ENCODE measurements at places on chromosomes 7 and 10.

DNA sequence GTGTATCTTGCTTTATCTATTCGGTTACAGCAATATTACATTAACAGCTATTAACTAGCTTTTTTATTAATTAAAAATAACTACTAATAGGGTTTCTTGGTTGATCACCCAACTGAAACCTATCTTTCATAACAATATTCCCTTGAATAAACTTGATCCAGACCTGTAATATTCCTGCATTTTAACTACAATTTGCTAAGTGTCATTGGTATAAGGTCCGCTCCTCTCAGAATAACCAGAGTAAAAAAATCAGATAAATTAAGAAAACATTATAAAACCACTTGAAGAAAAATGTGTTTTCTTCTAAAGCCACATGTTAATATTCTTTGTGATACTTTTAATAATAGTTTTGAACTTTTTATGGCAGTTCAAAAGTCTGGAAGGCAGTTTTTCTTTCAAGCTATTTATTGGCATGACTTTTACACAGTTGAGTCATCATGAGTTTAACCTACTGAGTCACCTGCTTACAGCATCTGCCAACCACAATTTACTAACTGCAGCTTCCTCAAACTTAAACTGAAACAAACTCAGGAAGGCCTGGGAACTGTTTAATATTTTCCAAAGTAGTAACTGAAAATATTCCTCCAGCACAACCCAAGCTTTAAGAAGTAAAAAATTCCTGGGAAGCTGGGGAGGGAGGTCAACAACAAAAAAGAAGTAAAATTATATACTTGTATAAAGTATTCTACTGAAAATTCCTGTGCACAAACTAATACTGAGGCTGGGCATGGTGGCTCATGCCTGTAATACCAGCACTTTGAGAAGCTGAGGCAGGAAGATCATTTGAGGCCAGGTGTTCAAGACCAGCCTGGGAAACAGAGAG, 103.2 kb downstream of the NRBF2 start:
- DNase-seq, result no peak

DNA sequence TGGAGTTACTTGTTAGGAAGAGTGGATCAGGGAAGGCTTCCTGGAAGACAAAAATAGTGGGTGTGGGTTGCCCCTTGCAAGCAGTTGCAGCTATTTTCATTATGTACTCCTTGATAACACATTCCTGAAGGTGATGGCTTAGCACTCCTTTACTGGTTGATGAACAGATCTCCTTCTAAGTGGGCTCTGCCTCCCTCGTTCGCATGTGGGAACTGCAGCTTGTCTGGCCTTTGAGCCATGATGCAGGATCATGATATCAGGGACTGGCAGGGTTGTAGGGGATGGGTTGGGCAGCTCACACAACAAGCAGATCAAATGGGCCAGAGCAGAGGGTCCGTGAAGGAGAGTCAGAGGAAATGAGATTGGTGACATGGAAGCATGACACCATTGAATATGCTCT, 28.8 kb upstream of the LRRC4 start:
- no peak for DNase-seq

- DNase-seq, result no peak
Measured at GRCh38 chr10:101484175-101484745, 103.8 kb downstream of the POLL start.

DNA sequence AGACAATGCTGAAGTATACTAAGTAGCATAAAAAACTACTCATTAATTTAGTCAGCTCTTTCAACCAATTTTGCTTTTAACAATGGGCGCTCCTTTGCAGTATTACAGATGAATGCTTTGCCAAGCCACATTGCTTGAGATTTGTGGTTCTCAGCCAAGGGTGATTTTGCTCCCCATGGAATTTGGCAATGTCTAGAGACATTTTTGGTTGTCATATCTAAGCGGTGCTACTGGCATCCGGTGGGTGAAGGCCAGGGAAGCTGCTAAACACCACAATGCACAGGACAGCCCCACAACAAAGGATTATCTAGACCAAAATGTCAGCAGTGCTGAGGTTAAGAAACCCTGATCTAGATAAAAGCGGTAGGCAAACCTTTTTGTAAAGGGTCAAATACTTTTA, 112.0 kb downstream of the UBE2H start:
- no peak for DNase-seq

DNA sequence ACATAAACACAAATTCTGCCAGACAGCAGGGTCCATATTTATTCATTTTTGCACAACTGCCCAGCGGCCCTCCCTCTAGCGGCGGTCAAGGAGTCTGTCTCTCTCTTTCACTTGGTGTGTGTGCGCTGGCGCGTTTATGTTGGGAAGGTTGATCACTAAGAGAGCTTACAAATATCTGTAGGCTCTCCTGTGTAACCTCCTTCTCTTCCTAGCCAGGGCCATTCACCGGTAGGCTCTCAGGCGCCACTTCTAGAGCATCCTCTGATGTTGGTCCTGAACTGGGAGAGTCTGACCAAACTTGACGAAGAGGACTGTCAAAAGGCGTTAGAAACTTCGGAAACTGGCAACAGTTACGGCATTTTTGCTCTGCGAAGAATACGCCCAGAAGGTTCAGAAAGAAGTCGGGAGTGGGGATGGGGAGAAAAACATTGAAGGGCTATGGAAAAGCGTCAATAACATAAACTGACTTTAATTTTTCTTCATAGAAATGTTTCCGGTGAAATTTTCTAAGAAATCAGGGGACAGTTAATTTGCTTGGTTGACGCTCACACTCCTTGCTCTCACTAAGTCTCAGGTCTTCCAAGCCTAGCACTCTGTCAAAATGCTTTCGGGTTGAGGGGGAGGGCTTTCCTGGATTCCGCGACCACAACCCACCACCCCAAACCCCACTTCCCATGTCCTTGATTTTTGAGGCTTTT, 731.1 kb downstream of the ZWINT start:
- peak; percentile 29 for DNase-seq

GRCh38 chr10:54487743-54488142, 313.3 kb downstream of the PCDH15 start:
- DNase-seq, result no peak

DNA sequence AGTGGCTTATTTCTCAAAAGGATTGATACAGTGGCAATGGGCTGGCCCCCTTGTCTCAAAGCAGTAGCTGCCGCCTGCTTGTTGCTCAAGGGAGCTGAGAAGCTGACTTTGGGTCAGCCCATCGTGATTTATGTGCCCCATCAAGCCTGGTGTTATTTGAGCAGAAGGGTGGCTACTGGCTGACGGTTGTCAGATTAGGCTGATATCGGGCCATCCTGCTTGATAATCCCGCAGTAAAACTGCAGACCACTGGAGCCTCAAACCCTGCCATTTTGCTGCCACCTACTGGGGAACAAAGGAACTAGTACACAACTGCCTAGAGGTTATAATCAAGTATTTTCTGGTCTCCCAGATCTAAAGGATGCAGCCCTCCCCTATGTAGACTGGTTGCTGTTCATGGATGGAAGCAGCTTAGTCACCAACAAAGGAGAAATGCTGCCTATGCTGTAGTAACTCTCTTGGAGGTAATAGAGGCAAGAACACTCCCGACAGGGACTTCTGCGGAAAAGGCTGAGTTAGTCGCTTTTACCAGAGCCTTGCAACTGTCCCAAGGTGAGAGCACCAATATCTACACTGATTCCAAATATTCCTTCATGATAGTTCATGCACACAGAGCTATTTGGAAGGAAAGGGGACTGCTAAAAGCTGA, 65.9 kb upstream of the ZNF92 start:
- peak; percentile 59 for DNase-seq

GRCh38 chr7:33612442-33612841, 292.9 kb upstream of the BMPER start:
- no peak for DNase-seq

GRCh38 chr10:6008497-6009142, 31.3 kb upstream of the IL15RA start:
- DNase-seq, result no peak

DNA sequence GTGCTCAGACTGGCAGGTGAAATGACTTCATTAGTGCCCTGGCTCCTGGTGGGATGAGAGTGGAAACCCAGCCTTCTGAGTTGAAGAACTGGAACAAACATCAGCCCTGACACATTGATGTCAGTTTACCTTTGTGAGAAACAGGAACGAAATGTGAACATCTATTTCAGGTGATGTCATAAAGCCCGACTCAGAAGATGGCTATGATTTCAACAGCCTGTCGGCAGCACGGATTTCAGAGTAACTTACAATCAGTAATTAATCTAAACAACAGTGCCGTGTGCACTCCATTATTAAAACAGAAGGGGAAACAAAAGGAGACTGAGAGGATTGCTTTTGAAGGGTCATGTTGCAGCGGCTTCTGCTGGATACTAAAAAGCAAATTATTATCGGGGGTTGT, 243.2 kb downstream of the FRMD4A start:
- DNase-seq, result peak; percentile 14

DNA sequence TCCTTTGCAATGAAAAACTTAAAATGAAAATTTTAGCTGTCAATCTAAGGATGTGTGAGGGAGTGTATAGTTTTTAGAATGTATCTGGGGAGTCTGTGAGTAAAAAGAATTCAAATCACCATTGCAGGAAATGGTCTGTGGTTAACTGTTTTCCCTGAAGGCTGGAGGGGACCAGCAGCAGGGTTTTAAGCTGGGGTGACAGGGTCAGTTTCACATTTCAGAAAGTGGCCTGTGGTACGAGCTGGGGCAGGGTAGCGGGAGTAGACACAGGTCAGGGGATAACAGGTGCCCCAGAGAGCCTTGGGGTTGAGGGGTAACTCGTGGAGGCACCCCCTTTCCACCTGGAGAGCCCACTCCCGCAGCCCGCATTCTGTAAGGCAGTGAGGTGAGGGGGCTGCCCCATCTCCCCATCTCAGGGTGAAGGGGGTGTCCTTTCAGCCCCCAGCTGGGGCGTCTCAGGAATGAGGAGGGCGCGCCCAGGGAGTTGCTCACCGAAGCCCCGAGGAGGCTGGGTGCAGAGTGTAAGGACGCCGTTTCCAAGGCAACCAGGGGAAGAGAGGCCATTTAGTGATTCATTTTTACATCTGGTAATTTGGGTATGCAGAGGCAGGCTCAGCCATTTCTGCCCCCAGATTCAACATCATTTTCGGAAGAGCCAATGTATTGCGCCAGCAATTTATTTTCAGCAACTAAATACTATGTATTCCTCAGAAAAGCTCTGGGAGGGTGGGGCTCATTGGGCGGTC, 168.9 kb downstream of the SLIT1 start:
- no peak for DNase-seq

- DNase-seq, result no peak
Measured at GRCh38 chr7:43792471-43793150, 34.1 kb downstream of the BLVRA start.

DNA sequence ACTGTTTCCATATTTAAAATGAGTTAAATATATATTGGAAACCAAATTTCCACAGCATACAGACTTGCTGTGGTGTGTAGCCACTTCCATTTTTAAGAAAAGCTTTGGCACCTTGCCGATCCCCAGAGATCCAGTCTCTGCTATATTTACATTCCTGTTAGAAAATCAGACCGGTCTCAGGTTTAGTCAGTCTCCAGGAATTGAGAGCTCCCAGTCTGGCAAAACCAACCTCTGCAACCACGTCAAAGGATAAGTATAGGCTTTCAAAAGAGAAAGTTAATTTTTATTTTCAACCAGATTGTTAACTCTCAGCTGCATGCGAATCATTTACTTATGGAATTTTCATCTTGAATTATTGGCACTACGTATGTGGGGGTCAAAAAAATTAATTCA, 28.2 kb downstream of the PUS7 start:
- DNase-seq, result no peak

GRCh38 chr7:66423729-66424128, 205.0 kb upstream of the KCTD7 start:
- DNase-seq, result no peak

- no peak for DNase-seq
Measured at GRCh38 chr10:112202561-112203241, 19.1 kb upstream of the GPAM start.

DNA sequence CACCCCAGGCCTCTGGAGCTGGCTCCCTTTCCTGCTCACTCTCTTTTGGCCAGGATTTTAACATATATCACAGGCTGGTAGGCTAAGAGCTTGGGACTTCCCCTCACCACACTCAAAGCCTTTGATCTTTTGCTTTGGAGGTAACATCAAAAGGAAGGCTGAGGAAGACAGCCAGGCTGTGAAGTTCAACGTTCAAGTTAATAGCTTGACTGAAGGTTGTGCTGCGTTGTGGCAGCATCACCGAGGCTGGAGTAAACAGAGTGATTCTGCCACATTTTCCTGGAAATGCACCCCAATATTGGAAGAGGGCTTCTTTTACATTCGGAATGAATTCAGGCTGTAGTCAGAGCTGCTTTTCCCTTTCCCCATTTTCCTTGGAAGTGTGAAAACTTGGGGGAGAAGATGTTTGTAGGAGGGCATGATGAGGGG, 57.3 kb downstream of the TCF7L2 start:
- DNase-seq, result peak; percentile 26

DNA sequence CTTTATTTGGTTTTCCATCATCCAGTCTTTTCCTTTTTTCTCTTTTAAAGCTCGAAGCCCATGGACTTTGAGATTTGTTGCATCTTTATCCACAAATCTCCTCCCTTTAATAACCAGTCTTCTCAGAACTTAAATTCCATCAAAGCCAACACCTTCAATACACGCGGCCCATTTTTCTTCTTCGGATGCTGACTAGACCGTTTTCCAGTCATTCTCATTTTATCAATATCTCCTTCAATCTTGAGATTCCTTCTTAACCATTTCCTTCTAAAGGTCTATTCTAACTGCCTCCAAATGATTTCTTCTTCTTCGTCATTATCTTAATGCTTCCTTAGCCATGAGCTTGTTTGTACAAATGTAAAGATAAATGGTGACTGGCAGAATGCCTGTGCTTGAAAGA, 173.5 kb downstream of the BAMBI start:
- no peak for DNase-seq

DNA sequence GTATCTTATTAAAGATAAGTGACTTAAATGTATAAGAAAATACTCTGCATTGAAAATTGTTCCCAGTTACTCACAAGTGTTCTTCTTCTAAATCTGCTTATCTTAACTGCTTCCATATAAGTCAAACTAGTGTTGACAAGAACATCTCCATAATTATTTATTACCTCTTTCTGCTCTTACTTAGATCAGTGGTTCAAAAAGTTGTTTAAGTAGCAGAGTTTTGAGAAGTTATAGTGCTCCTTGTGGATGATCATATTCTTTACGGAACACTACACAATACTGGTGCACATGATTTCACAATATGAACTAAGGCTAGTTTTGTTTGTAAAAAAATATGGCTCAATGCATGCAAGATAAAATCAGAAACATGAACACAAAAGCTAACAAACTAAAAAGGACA, 168.4 kb downstream of the SEMA3D start:
- no peak for DNase-seq

GRCh38 chr10:88735661-88736060, 24.2 kb upstream of the LIPN start:
- no peak for DNase-seq
